Neural crest cell (in vitro differentiated cells): ENCODE measurements at places on chromosomes 1 and 21. TPM values are rescaled to one million over a fixed set of nuclear protein-coding genes. Genes with fewer than 3 reads are reported as not detected.
A peak's percentile ranks its signal among the peaks of the same experiment; 100 is the strongest.

GRCh38 chr1:182446033-182446669 lies 3.8 kb upstream of the RGSL1 start:
- DNase-seq, result peak; percentile 35

DNA sequence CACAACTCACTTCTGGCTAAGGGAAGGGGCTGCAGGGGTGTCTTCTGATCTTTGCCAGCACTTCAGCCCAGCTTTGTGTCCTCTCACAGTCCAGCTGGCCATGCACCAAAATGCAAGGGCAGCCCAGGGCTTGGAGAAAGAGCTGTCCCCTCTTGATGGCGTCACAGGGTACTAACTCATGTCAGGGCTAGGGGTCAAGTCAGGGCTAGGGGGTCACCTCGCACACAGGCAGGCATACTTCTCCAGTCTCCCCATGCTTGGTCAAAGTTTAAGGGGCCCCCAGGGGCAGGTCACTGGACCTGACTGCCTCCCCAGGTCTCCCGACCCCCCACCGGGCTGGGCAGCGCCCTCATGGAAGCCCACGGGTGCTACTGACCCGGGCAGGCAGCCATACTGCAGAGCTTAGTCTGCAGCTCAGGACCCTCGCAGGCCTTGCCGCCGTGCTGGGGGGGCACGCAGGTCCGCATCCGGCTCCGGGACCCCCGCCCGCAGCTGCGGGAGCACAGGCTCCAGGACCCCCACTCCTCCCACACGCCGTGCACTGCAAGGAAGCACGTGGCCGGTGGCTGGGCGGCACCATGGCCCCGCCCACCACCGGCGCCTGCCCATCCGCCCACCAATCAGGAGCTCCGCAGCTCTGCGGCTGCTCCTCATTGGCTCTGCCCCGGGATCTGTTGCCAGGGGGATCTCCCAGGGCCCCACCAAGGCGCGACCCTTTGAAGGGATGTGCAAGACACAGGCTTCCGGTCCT lies 21.5 kb downstream of the ADGRB2 start:
- DNase-seq, result no peak

DNA sequence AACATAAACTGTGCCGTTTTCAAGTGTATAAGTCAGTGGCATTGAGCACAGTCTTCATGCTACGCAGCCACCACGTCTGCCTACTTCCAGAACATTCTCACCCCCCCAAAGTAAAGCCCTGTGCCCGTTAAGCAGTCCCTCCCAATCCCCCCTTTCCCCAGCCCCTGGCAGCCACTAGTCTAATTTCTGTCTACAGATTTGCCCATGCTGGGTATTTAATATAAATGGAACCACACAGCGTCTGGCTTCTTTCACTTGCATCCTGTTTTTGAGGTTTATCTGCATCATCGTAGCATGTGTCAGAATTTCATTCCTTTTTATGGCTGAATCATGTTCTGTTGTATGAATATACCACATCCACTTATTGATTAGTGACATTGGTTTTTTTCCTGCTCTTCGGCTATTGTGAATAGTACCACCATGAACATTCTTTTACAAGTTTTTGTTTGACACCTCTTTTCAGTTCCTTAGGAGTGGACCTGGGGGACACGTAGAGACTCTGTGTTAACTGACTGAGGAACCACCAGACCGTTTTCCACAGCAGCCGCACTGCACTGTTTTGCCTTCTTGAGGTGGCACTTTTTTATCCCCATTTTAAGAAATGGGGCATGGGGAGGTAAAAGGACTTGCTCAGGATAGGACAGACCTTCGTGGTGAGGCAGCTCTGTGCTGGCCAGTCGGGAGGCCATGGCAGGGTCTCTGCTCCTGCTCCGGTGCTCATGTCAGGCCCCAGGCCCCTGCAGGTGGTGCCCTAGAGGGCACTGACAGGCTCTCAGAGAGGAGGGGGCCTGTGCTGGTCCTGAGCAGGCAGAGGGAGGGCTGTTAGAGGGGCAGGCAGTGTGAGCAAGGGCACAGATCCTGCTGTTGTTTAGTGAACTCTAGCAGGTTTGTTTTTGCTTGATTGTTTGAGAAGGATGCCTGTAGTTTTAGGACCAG lies 123.8 kb downstream of the PCBP3 start:
- no peak for DNase-seq

Gene LRRC39
- 1.3 and 1.4 TPM in 2 replicates for total RNA-seq

GRCh38 chr1:101219924-101220870 lies 16.6 kb upstream of the S1PR1 start:
- DNase-seq, result no peak

GRCh38 chr1:207918581-207918980 lies 7.7 kb upstream of the CD34 start:
- DNase-seq, result no peak

Gene NBPF6
- not detected in 2 replicates for total RNA-seq

DNA sequence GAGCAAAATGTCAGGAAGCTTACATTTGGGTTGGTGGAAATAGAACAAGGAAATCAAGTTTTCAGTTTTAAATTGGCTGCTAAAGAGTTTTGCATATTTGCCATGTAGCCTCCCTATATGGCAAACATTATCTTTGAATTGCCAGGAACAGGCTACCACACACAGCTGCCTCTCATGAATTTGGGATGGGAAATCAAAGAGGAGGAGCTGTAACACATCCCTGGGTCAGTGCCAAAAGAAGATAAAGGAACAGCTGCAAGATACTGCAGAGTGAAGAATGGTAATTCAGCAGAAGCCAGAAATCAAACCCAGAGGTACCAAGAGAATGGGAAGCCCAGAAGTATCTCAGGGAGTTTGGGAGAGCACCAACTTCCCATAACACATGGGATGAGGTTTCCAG lies 18.6 kb upstream of the RASAL2 start:
- no peak for DNase-seq

DNA sequence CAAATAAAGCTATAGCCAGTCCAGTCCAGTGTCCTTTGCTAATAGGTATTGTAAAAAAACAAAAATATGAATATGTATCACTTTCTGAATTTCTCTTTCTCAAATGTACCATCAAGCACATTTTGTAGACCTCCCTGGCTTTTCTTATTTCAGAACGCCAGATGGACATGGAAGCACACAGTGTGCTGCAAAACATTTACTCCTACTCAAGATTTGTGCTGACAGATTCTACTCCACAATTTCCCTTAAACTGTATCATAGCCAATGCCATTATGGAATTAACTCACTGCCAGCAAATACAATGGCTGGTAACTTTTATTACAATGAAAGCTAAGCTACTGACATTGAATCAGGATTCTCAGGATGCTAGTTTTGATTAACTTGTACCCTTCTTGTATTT lies 30.8 kb upstream of the PLPPR4 start:
- no peak for DNase-seq

Gene DMRTA2
- total RNA-seq, result 0.18 TPM in 1 of 2 replicates, not detected in the other

- no peak for DNase-seq
Observed at GRCh38 chr1:77355010-77355409, 73.2 kb downstream of the AK5 start.

Gene RAP1GAP
- 5.3 and 7.4 TPM in 2 replicates for total RNA-seq

- DNase-seq, result no peak
Observed at GRCh38 chr1:44613941-44614340, 60.3 kb downstream of the TMEM53 start.

- no peak for DNase-seq
Observed at GRCh38 chr1:92969517-92969916, 8.3 kb upstream of the DIPK1A start.

- DNase-seq, result no peak
Observed at GRCh38 chr1:194940336-194941030, 1667.8 kb downstream of the KCNT2 start.

Gene WNT9A
- total RNA-seq, result 0.48 and 0.54 TPM in 2 replicates

- no peak for DNase-seq
Observed at GRCh38 chr1:11862890-11863289, 4.1 kb upstream of the NPPB start.

- no peak for DNase-seq
Observed at GRCh38 chr1:44664730-44665370, 9.4 kb downstream of the TMEM53 start.

- DNase-seq, result no peak
Observed at GRCh38 chr1:201456499-201457309, 12.3 kb downstream of the PHLDA3 start.

DNA sequence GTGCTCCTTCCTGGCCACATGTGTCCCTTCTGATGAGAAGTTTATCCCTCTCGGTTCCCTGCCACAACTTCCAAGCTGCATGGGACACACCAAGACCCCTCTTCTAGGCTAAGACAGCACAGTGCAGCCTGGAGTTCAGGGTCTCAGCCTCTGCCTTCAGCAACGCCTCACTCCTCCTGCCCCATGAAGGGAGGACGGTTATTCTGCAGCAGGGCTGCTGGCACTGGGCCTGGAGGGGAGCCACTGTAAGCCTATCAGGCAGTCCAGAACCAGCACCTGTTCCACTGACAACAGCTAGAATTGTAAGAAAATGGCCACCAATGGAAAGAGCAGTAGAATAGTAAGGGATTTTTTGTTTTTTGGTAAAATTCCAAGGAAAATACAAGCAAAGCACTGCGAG lies 72.3 kb downstream of the GALNT2 start:
- no peak for DNase-seq

DNA sequence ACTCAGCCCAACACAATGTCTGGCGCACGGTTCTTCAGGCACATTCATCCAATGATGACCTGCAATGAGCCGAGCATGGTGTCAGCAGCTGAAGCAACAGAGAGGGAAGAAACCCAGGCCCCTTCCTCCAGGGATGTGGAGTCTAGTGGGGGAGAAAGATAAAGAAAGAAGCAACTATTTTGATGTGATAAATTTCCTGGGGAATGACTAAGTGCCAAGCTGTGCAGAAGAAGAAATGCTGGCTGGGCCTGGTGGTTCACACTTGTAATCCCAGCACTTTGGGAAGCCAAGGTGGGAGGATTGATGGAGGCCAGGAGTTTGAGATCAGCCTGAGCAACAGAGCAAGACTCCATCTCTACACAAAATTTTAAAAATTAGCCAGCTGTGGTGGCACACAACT lies 561.8 kb downstream of the KIF26B start:
- no peak for DNase-seq

DNA sequence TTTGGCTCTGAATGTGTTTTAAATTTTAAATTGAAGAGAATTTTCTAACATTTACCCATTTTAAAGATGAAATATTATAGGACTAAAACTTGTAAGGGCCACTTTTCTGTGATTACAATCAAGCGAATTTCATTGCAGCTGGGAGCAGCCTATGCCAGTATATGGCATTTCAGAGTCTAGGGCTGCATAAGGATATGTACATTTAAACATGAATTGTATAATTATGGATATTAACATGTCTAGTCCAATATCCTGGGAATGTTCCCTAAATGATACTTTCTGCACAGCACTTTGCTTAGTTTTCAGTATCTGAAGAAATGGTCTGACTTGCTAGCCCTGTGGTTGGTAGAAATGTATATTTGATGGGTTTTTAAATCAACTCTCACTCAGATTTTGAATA lies 8.4 kb downstream of the KCNJ15 start:
- no peak for DNase-seq

GRCh38 chr1:151811181-151811580 lies 6.0 kb upstream of the LINGO4 start:
- no peak for DNase-seq

DNA sequence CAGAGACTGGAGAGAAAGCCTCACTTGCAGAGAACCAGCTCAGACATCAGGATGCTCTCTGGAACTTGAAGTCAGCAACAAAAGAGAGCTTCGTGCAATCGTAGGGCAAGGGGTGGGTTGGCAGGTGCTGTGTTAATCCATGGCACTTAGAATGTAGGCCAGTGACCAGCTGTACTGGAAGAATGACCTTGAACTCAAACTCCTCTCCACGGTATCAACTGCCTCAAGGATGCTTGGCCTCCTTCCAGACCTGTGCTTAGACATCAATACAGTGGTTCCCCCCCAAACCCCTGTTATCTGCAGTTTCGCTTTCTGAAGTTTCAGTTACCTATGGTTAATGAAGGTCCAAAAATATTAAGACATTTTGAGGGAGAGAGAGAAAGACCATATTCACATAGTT lies 6.5 kb downstream of the KANK4 start:
- no peak for DNase-seq

DNA sequence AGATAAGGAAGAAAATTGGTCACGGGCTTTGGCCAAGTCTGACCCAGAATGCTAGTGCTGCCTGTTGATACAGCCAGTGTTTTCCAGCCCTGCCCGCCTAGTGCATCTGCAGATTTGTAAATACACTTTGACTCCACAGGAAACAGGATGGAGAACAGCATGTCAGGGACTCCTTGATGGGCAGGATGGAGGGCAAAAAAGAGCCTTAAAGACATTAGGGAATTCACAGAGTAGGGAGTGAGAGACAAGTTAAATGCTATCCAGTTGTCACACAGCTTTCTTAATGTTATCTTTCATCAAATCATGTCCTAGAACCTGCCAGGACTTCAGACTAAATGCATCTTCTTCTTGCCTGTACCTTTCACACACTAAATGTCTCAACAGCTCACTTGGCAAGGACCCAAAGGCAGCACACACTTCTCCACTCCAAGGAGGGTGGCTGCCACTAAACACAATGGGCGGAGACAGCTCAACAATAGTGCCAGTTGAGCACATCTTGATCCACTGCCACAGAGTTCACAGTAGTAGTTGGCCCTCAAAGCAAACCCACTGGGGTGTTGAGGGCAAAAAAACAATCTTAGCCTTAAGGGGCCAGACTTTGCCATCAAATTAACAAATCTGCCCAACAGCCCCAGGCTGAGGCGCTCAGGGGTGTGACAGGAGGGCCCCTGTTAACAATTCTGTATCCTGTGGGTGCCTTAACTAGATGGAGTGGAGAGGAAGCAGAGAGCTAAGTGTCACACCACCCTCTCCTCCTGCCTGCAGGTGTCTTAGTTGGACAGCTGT lies 2.7 kb downstream of the HIVEP3 start:
- no peak for DNase-seq

- DNase-seq, result no peak
Observed at GRCh38 chr1:19710825-19711611, 46.3 kb downstream of the HTR6 start.

DNA sequence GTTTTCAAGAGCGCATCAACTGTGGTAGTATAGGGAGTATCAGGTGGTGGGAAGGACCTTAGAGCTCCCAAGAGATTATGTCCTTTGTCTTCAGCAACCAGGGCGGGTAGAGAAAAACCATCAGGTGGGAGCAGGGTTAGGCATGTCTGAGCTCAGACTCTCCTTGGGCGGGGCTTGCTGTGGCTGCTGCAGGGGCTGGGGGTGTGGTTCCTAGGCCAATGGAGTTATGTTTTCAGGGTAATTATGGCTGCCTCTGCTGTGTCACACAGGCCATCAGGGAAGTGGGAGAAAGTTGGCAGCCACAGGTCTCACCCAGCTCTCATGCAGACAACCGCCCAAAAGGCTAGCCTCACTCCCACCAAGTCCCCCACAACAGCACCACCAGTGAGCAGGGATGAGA lies 74.9 kb downstream of the FCRL5 start:
- DNase-seq, result no peak

Gene CRB1
- 1.8 and 1.9 TPM in 2 replicates for total RNA-seq

- no peak for DNase-seq
Observed at GRCh38 chr1:210025870-210026269, 87.9 kb downstream of the SYT14 start.
